Activated CD4-positive, alpha-beta T cell treated with anti-CD3 and anti-CD28 coated beads for 36 hours (primary cell): ENCODE measurements at places on chromosomes 3 and 15. TPM values are rescaled to one million over a fixed set of nuclear protein-coding genes. Genes with fewer than 3 reads are reported as not detected.

GRCh38 chr3:177448987-177449359 lies 251.7 kb upstream of the TBL1XR1 start:
- no peak for DNase-seq

DNA sequence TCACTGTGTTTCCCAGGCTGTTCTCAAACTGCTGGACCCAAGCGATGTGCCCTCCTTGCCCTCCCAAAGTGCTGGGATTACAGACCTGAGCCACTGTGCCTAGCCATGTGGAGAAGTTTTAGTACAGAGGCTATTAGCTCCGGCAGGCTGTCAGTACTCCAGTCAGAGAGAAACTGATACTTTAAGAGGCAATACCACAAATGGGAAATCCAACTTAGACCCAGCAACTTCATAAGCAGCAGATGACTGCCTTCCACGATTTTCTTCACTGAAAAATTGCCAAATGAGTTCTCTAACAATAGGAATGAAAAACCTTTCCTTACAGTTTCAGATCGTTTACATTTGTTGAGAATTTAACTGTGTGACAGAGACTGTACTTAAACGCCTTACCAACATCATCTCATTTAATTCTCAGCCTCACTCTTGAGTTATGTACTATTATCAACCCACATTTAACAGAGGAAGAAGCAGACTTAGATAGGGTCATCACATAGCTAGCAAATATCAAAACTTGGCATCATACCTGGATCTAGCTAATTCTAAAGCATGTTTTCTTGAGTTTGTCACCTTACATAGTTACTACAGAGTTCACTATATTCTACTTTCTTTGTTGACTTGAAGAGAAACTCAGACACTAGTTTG lies 127.4 kb downstream of the TCF12 start:
- DNase-seq = no peak

GRCh38 chr3:53411371-53411770 lies 64.0 kb upstream of the DCP1A start:
- no peak for DNase-seq

DNA sequence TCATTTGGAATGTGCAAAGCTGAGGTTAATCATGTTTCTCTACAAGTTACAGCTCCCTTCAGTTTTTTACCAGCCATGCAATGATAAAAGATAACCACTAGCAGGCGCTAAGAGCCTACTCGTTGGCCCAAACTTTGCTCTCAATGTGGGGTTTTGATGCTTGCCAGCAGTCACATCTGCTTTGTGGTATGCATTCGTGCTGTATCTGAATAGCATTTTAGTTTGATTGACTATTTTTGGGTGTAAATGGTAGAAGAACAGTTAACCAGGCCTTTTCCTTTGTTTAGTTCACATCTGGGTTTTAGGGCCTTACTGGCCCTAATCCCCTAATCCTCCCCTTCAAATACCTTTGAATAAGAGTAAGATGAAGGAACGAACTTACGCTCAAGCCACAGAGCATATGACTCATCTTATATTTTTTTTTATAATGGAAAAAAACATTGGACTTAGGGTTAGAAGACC lies 4.4 kb upstream of the CLDN11 start:
- peak; percentile 58 for DNase-seq

DNA sequence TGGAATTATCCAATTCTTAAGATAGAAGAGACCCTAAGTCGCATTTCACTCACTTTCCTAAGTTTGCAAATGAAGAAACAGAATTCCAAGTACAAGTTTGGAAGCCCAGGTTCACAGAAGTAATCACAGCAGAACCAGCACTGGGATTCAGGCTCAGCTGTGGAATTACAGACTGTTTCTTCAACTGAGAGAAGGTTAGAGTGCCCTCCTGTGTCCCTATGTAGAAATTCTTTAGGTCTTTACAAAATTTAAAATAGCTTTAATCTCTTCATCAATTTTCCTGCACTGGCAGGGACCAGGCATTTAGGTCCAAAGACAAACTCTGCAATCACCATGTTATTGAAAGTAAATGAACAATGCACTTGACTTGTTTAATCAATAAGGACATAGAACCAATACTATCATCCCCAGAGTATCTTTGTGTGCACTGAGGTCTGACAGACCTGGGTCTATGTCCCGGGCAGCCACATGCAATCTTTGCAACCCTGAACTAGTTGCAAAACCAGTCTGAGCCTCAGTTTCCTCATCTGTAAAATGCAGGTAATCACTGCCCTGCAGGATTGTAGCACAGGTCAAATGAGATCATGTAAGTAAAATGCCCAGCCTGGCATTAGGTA lies 96.3 kb upstream of the ZBED2 start:
- DNase-seq = no peak

The FGF7 gene
- total RNA-seq = not detected

DNA sequence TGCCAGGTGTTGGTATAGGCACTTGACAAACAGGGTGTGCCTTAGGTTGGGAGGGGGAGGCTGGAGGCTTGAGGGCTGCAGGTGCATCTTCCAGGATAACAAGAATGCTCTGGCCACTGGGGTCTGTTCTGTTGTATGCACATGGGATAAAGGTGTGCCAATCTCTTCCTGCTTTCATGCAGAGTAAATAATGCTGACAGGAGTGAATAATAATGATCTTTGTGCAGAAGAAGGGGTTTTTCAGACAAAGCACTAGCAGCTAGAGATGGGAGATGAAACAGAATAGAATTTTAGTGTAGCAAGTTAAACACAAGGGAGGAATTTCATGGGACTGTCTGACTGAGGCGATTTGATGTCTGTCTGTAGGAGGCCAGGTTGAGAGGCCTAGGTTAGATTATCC lies 1.9 kb upstream of the ROPN1 start:
- no peak for DNase-seq

The LRRC57 gene
- 14.8 TPM for total RNA-seq

DNA sequence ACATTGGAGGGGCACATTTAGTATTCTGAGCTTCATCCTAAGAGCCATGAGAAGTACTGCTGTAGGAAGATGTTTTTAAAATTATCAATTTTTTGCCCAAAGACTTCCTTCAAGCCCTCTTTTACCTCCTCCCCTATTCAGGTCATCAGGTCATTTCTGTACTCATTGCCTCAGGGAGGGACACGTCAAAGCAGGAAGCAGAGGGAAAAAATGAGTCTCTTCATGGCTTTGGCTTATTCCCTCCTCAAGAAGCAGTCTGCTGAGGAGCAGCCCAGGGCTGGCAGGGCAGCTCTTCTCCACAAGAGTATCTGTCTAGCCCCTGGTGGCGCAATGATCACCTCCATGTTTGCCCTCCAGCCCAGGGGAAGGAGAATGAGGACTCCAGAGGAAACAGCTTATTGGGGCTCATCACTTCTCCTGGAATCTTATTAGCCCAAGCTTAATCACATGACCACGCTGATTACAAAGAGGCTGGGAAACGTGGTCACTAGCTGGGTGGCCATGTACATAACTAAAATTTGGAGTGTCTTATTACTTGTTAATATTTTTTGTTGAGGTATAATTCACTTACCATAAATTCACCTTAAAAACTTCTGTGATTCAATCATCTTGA lies 44.2 kb upstream of the GATA2 start:
- DNase-seq = no peak

The KIF9 gene
- total RNA-seq = 2.7 TPM

DNA sequence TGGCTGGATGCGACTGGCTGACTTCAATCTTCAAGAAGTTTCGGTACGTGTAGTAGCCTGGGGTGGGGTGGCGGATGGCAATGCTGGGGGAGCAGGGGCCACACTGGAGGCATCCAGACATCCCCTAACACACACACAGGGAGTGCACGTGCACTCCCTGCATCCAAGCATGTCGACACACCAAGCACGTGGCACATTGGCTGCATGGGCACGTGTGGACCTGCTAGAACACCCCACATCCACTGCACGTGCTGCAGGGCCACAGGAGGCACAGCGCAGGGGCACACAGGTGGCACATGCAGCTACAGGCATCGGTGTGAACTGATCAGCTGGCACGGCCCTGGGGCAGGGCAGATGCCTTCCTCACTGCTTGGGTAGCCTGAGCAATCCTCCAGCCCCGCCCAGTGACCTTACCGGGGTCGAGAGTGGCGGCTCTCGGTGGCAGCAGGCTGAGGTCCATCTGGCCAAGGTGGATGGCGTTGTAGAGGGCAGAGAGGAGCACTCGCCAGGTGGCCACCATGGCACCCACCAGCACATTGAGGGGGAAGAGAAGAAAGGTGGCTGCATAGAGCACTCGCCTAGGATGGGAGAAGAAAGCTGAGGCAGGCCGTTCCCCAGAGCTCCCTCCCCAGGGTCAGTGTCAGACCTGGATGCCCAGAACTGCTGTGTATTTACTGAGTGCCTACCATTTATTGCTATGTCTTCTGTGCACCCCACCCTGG lies 7.5 kb downstream of the ISLR start:
- no peak for DNase-seq

- DNase-seq = no peak
These were observed 11.7 kb downstream of the SPTBN5 start for GRCh38 chr15:41881920-41882688.

DNA sequence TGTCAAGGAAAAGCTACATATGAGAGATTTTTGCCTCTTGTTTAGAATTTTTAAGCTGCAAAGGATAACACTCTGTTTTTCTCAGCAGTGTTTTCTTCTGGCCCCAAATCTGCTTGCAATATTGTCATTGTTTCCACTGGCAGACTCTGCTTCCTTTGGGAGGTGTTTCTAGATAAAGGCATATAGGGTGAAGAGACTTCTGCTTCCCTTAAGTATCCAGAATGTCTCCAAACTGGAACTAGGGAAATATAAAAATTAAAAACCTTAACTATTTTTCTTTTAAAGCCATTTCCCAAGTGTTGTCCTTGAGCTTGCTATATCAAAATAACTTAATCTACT lies 225.8 kb downstream of the CGGBP1 start:
- no peak for DNase-seq

The CCDC39 gene
- not detected for total RNA-seq

GRCh38 chr15:76328106-76328696 lies 8.4 kb upstream of the ISL2 start:
- DNase-seq = no peak

The TTLL13 gene
- 0.46 TPM for total RNA-seq

- no peak for DNase-seq
These were observed 68.6 kb downstream of the ADCY5 start for GRCh38 chr3:123380261-123380660.

GRCh38 chr3:46289966-46290365 lies 47.7 kb downstream of the CCR3 start:
- no peak for DNase-seq

The QRICH1 gene
- total RNA-seq = 119 TPM

The KNL1 gene
- 33.5 TPM for total RNA-seq
